ENCODE measurements at places on chromosomes 1 and 21. TPM values are rescaled to one million over a fixed set of nuclear protein-coding genes. Genes with fewer than 3 reads are reported as not detected.

GRCh38 chr1:65189576-65190115 lies 41.6 kb downstream of the AK4 start:
- DNase-seq, result no peak

GRCh38 chr1:8862528-8862927 lies 16.0 kb downstream of the ENO1 start:
- no peak for DNase-seq

DNA sequence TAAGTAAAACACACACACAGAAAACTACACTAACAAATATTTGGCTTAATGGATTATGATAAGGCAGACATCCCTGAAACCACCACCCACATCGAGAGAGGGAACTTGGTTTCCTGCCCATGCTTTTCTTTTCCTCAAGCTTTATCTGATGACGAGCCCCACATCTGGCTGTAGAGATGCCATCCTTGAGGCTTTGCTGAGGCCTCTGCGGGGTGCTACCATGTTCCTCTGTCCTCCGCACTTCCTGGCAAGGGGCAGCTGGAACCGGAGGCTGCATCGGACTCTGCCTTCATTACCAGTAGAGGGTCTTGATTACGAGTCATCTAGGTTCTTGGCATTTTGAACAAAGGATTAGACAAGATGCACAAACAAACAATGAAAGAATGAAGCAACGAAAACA lies 21.7 kb upstream of the C1orf174 start:
- DNase-seq, result no peak

GRCh38 chr1:207031016-207031415 lies 1.5 kb downstream of the C1orf116 start:
- DNase-seq, result no peak

- DNase-seq, result peak; percentile 73
Observed at GRCh38 chr1:231694075-231694431, 67.5 kb downstream of the DISC1 start.

DNA sequence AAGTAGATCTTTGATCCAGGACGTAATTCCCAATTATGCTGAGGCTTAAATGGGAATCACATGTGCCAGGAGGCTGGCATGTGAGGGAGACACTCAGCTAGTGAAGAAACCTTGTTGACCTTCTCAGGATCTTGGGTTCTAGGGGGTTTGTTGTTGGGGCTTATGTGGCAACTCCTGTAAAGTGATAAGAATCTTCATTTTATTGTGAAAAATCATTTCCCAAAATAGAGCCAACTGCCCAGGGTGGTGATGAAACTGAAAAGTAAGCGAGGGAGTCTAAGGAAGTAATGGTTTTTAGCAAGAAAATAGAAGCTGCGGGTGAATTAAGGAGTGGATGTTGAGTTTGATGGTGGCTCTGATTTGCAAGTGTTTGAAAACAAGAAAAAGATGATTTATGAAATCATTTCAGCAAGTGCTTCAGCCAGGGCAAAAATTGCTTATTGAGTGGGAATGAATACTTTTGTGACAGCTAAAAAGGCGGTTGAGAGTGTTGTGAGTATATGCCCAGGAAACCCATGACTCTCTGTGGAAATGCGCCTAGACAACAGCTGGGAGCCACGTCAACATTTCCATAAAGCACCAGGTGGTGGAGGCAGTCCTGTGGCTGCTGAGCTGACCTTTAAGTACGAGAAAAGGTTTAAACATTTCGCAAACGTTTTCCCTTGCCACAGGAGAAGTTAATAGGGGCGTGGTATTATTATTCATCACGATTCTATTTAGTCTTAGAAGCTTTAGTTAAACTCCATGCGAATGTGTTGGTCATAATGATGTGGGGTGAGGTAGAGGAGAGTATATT lies 102.7 kb downstream of the HMGB4 start:
- no peak for DNase-seq

GRCh38 chr1:71660411-71660810 lies 579.6 kb upstream of the ZRANB2 start:
- no peak for DNase-seq

- DNase-seq, result no peak
Observed at GRCh38 chr1:109478806-109479205, 4.9 kb upstream of the ATXN7L2 start.

- DNase-seq, result no peak
Observed at GRCh38 chr1:197391303-197392226, 123.5 kb downstream of the CRB1 start.

- DNase-seq, result no peak
Observed at GRCh38 chr1:46820560-46821060, 21.8 kb downstream of the CYP4B1 start.

GRCh38 chr1:94874423-94874822 lies 52.5 kb downstream of the CNN3 start:
- no peak for DNase-seq

DNA sequence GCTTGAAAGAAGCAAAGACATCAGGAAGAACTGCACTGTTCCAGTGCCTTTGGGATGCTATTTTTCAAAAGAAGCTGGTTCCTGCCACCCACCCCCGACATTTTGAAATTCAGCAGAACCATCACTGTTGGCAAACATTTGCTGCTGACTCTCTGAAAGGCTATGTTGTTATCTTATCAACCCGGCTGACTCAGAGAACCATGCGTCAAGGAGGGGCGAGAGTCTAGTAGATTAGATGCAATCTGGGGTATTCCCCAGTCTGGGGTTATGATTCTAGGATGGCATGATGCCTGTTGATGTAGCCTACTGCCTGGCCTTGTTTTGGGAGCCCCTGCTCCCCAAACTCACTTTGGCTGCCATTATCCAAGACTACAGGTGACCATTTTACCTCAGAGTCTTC lies 267.8 kb upstream of the RUNX1 start:
- DNase-seq, result no peak

DNA sequence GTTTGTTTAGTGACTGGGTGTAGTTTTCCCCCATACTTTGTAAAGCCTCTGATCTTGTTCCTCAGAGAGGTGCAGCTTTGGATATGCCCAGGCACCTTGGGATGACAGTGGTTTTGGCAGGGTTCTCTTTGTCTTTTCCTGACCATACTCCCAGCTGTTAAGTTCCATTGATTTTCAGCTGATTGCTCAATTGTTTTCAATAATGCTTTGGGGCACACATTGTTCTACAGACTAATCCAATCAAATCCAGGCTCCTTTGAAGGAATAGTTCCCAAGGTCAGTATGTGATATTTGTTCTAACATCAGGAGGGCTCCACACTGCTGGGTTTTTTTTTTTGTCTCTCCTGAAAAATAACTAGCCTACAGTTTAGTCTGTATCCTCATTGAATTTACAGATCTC lies 24.8 kb downstream of the PPP2R5A start:
- DNase-seq, result no peak

- DNase-seq, result no peak
Observed at GRCh38 chr1:31763671-31764311, 349 bp downstream of the ADGRB2 start.

- no peak for DNase-seq
Observed at GRCh38 chr1:36350659-36351226, 27.3 kb upstream of the EVA1B start.

DNA sequence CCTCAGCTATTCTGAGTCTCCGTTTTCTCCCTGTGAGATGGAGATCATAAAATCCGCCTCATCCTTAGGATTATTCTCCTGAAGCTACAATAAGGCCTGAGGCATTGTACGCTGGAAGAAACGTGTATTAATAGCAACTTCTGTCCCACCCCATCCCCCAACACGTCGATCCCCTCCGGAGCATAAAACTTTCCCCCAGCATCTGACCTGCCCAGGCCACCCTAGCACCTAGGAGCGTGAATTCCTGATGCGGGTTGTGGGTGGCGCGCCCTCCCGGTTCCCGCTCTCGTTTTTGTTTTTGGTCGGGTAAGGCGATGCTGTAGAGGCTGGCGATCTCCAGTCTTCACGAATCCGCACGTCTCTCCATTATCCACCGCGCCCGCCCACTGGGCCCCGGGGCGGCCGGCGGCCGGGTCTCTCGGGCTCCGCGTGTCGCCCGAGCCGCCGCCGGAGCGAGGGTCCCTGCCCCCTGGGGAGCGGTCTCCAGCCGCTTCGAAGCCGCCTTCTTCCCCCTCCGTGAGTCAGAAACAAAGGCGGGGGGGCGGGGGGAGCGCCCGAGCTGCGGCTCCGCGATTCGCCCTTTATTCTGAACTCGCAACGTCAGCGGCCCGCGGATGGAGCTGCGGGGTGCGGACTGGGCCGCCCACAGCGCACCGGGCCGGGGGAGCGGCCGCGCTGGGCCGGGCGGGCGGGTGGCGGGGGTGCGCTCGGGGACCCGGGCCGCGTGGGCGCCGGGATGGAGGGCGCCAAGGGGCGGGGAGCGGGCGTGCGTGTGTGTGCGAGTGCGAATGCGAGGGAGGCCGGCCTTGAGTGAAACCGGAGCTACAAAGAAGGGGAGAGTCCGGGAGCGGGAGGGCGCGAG lies at the start of gene PLEKHO1:
Gene PLEKHO1, plus strand, starts transcription at position 646 of the 862 bp plus-strand sequence. CDS start 342 bp downstream, outside the sequence.
- DNase-seq, result peak; percentile 94

DNA sequence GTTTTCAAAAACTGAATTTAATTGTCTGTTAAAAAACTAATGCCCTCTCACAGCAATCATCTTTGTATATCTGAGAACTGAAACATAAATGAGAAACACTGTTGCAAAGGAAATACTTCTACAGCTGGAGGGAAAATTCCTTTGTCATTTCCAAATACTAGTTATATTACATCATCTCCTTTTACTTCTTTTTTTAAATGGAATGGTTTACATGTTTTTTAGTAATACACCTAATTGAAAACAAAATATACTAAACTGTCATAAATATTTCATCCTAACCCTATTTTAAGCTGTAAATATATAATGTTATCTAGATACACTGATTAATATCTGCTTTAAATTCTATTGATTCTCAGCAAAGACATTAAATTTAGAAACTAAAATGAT lies 19.1 kb downstream of the CDC42BPA start:
- DNase-seq, result no peak

DNA sequence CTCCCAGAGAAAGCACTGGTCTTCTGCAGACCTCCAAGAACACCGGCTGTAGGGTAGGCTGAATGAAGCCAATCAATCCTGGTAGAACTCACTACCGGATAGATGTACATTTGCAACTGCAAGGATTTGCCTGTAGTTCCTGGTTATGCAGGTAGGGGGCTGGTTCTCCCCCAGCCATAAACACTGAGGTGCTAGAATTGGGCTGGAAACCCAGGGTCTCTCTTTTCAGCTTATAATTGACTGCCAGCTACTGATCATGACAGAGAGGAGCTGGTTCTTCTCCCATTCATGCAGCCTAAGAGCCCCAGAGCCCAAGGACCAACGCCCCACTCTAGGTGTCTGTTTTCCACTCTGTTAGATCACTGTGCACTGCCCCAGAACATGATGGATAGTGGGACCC lies 21.5 kb upstream of the MTARC2 start:
- no peak for DNase-seq

DNA sequence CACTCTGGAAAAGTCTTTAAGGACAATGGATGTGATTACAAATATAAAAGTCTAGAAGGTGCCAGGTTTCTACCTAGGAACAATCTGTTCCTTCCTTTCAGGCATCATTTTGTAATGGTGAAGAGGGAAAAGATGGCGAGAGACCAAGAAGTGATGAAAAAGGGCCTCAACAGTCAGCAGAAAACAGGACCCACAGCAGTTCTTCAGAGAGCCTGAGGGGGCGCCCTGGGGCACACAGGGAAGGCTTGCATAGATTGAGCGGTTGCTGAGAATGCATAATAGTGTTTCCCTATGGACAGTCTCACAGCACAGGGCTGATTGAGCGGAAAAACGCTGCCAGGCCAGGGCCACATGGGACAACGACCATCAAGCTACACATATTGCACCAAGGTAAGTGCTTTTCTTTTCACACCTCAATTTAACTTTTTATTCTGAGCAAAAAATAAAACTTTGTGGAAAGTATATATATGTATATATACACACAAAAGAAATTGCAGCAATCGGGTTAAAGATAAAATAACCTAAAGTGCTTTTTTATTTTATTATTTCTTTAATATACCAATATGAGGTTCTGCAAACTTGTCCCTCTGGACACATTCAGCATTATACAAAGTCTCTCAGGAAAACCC lies 3.1 kb upstream of the YRDC start:
- DNase-seq, result peak; percentile 86

- DNase-seq, result peak; percentile 85
Observed at GRCh38 chr1:46446646-46447498, 42.8 kb upstream of the DMBX1 start.

DNA sequence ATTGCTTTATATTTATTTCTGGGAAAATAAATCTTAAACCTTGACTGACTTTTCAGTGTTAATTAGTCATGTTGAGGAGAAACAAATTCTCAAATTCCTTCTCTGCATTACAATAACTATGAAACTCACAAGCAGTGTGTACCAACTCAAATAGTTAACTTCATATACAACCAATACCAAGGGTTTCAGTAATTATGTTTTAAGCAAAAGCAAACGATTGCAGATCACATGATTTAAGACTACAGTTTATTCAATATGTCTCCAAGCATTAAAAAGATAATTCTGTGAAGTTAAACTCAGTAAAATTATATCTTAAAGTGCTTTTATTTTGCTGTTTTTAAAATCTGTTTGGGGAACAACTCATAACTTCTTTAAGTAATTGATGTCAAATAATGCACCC lies 28.6 kb downstream of the PCSK9 start:
- DNase-seq, result no peak

- DNase-seq, result no peak
Observed at GRCh38 chr1:67721650-67722291, 36.8 kb downstream of the GADD45A start.

- no peak for DNase-seq
Observed at GRCh38 chr1:53592521-53592982, 133.4 kb downstream of the DMRTB1 start.

GRCh38 chr1:189936861-189937260 lies 540.8 kb downstream of the BRINP3 start:
- no peak for DNase-seq

DNA sequence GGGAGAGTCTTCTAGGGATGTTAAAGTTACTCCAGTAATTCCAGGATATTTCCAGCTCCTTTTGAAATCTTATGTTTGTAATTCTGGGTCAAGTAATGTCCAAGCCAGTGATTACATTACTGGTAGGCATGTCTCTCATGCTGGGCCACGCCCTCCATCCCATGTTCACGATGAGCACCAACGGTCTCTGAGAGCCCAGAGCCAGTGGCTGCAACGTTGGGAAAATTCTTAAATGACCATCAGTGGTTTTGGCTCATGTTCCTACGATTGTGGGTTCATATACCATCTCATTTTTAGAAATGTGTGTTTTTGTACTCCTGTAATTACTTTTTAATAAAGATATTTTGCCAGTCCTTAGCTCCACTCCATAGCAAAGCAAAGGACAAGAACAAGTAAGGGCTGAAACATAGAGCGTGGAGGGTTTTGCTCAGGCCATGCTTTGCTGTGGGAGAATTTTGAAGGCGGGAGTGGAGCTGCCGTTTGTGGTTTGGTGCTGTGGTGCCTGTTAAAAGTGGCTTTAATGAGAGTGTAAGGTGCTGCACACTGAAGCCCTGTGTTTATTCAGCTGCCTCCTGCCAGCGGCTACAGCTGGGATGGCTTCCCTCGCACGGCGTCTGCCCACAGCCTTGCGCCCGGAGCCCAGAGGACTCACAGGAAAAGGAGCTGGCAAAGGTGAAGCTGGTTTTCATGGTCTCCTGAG lies 28.9 kb downstream of the VANGL1 start:
- DNase-seq, result no peak

The C21orf58 gene
- 1.2 TPM for total RNA-seq

The GPR157 gene
- 49.0 TPM for total RNA-seq

The GPR37L1 gene
- total RNA-seq, result 0.08 TPM

The LGR6 gene
- 4.1 TPM for total RNA-seq

The GNAT2 gene
- not detected for total RNA-seq

The HSPB7 gene
- total RNA-seq, result 4,074 TPM

The KIAA1614 gene
- 6.4 TPM for total RNA-seq

The SDC3 gene
- 28.5 TPM for total RNA-seq

The CR1L gene
- total RNA-seq, result not detected

The TMEM234 gene
- 8.8 TPM for total RNA-seq

The TNFRSF18 gene
- total RNA-seq, result not detected

The CREB3L4 gene
- total RNA-seq, result 4.9 TPM

The DPT gene
- total RNA-seq, result 42.0 TPM

The LEMD1 gene
- not detected for total RNA-seq

The SELENBP1 gene
- total RNA-seq, result 129 TPM
